ENCODE measurements at places on chromosomes 6 and 20. TPM values are rescaled to one million over a fixed set of nuclear protein-coding genes. Genes with fewer than 3 reads are reported as not detected.

- peaks cover 9% of the 10 kb centered on the region for H3K36me3 ChIP-seq
- no peak overlapping the region for H3K27ac ChIP-seq
- DNase-seq, result no peak
- H3K27me3 ChIP-seq, result no peaks in the 10 kb centered on the region
These were observed 7.7 kb downstream of the PHIP start for GRCh38 chr6:79070206-79070825.

GRCh38 chr6:30599625-30600324, 17.3 kb downstream of the PPP1R10 start:
- H3K27me3 ChIP-seq, result no peaks in the 10 kb centered on the region
- peaks cover 69% of the 10 kb centered on the region for H3K36me3 ChIP-seq
- H3K4me1 ChIP-seq, result no peaks in the 10 kb centered on the region
- H3K4me3 ChIP-seq, result no peak overlapping the region

DNA sequence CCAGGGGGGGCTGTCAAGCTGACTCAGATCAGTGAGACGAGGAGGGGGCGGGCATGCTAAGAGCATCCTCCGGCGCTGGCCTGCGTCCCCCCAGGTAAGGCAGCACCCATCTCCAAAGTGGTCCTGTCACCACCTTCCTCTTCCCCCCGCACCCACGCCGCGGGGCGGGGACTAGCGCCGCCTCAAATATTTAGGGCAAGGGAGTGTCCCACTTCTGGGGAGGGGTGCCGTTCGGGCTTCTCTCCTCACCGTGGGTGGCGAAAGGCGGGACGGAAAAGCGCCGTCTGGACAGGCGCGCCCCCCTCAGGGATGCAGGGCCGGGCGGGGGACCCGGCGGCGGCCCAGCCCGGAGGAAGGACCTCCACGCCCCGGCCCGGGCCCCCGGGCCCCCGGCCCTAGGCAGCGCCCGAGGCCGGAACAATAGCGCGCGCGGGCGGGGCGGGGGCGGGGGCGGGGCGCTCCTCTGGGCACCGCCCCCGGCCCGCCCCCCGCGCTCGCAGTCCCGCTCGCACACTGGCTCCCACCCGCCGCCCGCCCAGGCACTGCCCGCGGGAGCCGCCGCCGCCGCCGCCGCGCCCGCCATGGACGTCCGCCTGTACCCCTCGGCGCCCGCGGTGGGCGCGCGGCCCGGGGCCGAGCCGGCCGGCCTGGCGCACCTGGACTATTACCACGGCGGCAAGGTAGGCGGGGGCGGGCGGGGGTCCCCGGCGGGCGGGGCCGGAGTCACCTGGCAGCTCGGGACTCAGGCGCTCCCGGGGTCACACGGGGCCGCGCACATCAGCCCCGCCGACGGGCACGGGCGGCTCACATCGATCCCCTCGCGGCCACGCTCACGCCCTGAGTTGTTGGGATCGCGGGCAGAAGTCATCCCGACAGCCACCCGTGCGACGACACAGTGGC, at the start of gene TOX2:
Gene TOX2, plus strand, starts transcription at position 542 of the 900 bp plus-strand sequence. Its CDS starts 40 bp downstream, at position 582.
- peak within 1 kb of the TSS; percentile 61 for H3K4me3 ChIP-seq
- peaks cover 41% of the 10 kb centered on the region for H3K4me1 ChIP-seq
- H3K36me3 ChIP-seq, result peaks cover 20% of the 10 kb centered on the region
- DNase-seq, result peak; percentile 54
- no peaks in the 10 kb centered on the region for H3K27me3 ChIP-seq

DNA sequence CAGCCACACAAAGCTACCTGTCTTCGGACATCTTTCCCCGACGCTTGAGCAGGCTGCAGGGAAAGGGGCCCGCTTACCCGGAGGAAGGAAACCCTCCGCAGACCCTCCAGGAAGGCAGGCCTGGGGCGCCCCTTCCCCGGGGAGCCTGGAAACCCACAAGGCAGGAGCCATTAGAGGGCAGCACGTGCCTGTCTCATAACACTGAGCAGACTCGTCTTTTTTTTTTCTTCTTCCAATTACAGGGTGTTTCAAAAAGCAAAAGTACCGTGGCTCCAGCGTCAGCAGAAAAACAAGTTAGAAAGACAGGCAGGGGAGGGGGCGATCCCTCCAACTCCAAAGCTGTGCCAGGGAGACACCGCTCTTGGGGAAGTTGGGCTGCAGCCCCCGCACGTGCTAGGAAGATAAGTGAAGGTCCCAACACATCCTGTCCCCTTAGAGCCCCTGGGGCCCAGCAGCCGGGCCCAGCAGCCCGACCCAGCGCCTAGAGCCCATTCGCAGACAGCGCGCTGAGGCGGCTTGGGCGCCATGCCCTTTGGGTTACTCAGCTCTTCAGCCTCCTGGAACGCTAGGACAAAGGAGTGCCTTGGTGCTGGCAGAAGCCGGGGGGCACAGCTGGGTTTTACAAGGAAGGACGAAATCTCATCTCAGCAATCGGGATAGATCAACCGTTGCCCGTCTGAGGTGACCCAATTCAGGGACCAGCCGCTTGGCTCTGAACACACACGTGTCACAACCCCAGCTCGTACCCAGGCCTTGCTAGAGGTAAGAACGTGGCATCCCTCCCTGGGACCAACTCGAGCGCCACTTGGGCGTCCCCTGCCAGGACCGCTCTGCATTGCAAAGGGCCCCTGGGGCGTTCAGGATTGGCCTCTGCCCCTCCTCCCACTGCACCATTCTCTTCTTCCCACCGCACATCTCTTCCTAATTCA, 136.3 kb downstream of the LY86 start:
- peaks cover 8% of the 10 kb centered on the region for H3K4me1 ChIP-seq
- no peak overlapping the region for H3K4me3 ChIP-seq
- DNase-seq, result peak; percentile 43
- H3K36me3 ChIP-seq, result no peaks in the 10 kb centered on the region

- H3K27ac ChIP-seq, result no peak overlapping the region
- H3K4me3 ChIP-seq, result no peak overlapping the region
- no peaks in the 10 kb centered on the region for H3K36me3 ChIP-seq
- DNase-seq, result no peak
- H3K4me1 ChIP-seq, result no peaks in the 10 kb centered on the region
- H3K27me3 ChIP-seq, result no peaks in the 10 kb centered on the region
These were observed 759.8 kb upstream of the CITED2 start for GRCh38 chr6:140134224-140134623.

MTG2 gene
- total RNA-seq, result 31.4 TPM

GRCh38 chr6:85015396-85015990, 251.1 kb upstream of the TBX18 start:
- H3K27ac ChIP-seq, result no peak overlapping the region
- H3K4me1 ChIP-seq, result peaks cover 6% of the 10 kb centered on the region
- H3K36me3 ChIP-seq, result no peaks in the 10 kb centered on the region
- no peak overlapping the region for H3K4me3 ChIP-seq

PRR18 gene
- 0.76 TPM for total RNA-seq

GRCh38 chr6:119096721-119097565, 18.5 kb upstream of the FAM184A start:
- no peak overlapping the region for H3K4me3 ChIP-seq
- H3K27me3 ChIP-seq, result no peaks in the 10 kb centered on the region
- no peak for DNase-seq

CDH22 gene
- not detected for total RNA-seq

- peaks cover 13% of the 10 kb centered on the region for H3K4me1 ChIP-seq
- H3K27me3 ChIP-seq, result no peaks in the 10 kb centered on the region
- H3K36me3 ChIP-seq, result peaks cover 6% of the 10 kb centered on the region
- H3K27ac ChIP-seq, result no peak overlapping the region
These were observed 727 bp downstream of the EDEM2 start for GRCh38 chr20:35146299-35146919.

CENPB gene
- total RNA-seq, result 144 TPM

MLN gene
- total RNA-seq, result not detected

SLC12A5 gene
- total RNA-seq, result not detected
